ENCODE measurements at places on chromosomes 1 and 21. TPM values are rescaled to one million over a fixed set of nuclear protein-coding genes. Genes with fewer than 3 reads are reported as not detected.

Gene SLFNL1
- not detected for total RNA-seq

Gene ESRRG
- not detected for total RNA-seq

Gene PADI2
- total RNA-seq, result 1.5 TPM

Gene SEMA6C
- total RNA-seq, result 0.72 TPM

Gene OPRD1
- 0.06 TPM for total RNA-seq

Gene GJA4
- not detected for total RNA-seq

Gene SPRR5
- total RNA-seq, result not detected

Gene KCNQ4
- 0.22 TPM for total RNA-seq

Gene SHISAL2A
- not detected for total RNA-seq

Gene OR10T2
- not detected for total RNA-seq

Gene DNMT3L
- not detected for total RNA-seq

Gene POFUT2
- 21.5 TPM for total RNA-seq

Gene FAM72A
- total RNA-seq, result 9.0 TPM

Gene DHX9
- total RNA-seq, result 180 TPM

Gene SZT2
- 8.2 TPM for total RNA-seq

Gene RIIAD1
- total RNA-seq, result not detected

Gene OR2T8
- not detected for total RNA-seq

Gene ADAMTSL4
- total RNA-seq, result 3.4 TPM

Gene PIK3R3
- total RNA-seq, result 0.89 TPM

Gene DAP3
- total RNA-seq, result 151 TPM

Measured in A549 treated with DMSO at 1 μM for 4 hours (cell line).